ENCODE measurements at places on chromosomes 7 and 10.
A peak's percentile ranks its signal among the peaks of the same experiment; 100 is the strongest.

- no peak for DNase-seq
These were observed 17.3 kb upstream of the ADRB1 start for GRCh38 chr10:114026189-114027040.

GRCh38 chr10:5813091-5813340 is 218 bp downstream of the GDI2 start:
- DNase-seq, result no peak

DNA sequence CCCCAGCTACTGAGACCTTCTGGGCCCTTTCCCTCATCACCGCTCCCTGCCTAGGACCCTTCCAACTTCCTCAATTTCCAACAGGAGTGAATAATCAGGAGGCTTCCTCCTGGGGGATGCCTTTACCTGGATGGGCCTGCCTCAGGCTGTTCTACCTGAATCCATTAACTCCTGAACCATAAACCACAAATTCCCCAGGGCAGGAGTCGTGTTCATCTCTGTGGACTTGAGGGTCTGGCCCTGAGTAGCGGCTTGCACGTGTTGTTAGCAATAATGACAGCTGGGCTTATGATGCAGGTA is 105.1 kb upstream of the GPR26 start:
- no peak for DNase-seq

GRCh38 chr10:116115036-116115641 is 157.9 kb downstream of the GFRA1 start:
- no peak for DNase-seq

DNA sequence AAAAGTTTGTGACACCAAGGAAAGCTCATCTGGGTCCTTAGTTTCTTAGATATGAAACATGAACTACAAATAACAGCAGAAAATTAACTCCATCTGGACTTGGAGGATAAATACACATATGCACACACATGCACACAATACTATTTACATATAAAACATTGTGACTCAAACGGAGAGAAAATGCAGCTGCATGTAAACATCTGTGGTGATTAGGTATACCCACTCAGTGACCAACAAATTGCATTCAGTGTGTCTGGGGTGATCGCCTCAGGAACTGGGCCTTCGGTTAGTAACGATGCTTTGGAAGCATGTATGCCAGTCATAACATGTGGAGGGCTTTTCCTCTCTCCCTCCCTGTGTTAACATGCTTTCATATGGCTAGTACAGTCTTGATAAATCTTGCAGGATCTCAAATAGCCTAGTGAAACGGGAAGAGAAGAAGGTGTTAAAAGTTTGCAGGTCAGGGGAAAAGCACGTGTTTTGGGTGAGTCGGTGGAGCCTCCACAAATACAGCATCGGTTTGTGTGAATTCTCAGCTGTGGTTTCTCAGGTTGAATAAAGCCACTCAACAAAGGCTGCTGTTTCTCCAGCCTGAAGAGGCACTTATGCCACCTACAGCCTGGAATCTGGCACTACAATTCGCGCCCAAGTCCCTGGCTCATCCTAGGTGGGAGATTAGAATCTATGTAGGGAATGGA is 8.7 kb upstream of the GLRX3 start:
- DNase-seq, result peak; percentile 44

DNA sequence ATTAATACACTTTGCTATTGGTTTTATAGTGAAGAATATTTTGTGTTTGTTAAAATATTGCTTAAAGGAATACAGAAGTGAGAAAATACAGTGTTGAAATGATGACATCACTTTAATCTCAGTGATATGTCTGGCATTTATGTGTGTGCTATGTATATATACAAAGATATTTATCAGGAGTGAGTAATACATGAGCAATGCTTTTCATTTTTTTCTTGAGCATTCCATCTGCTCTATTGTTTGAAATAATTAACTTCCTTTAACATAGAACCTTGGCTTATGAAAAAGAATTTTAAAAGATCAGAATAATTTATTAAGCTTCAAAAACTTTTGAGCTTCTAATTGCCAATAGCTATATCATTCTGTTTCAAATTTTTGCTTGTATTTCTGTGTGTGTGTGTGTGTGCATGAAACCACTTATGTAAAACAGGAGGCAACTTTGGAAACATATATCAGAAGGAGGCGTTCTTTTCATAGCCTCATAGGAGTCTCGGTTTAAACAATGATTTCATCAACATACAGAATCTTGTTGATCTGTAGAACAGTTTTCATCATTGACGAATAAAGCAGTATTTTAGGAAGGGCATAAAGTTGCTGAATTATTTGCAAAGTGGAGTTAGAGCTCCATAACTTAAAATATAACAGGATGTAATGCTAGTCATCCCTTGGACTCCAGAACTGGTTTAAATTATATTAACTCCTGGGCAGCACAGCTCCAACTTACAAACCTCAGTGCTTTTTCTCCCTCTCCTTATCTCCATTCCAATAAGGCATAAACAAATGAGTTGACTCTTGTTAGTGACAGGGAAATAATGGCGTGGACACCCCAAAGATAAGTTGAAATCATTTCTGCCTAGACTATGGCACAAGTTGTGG is 228.4 kb upstream of the DGKB start:
- DNase-seq, result no peak

DNA sequence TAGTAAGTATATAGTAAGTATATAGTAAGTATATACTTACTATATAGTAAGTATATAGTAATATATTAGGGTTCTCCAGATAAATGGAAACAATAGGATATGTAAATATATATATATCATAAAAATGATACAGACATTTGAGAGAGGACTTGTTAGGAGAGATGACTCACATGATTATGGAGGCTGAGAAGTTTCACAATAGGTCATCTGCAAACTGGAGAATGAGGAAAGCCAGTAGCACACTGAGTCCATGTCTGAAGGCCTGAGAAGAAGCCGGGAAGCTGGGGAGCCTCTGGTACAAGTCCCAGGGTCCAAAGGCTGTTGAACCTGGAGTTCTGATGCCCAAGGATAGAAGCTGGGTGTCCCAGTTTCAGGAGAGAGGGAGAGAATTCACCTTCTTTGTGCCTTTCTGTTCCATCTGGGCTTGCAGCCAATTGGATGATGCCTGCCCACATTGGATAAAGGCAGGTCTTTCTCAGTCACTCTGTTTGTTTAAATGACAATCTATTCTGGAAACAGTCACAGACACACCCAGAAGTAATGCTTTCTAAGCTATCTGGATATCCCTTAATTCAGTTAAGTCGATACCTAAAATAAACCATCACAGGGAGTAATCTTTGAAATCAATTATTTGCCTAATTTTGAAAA is 205.5 kb upstream of the CDC14C start:
- DNase-seq, result no peak

DNA sequence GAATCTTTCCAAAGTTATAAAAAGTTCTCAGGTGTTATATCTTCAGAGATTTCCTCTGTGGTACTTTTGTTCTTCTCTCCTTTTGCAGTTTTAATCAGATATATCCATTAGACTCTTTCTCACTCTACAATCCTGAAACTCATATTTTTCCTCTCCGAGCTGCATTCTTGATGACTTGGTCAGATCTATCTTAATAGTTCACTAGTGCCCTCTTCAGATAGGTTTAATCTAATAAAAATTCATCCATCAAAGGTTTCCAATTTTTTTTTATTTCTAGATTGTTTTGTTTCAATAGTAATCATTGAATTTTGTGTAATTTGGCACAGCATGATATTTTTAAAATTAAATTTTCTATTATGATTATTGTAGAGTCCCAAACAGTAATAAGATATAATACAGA is 21.8 kb upstream of the DGKB start:
- no peak for DNase-seq

DNA sequence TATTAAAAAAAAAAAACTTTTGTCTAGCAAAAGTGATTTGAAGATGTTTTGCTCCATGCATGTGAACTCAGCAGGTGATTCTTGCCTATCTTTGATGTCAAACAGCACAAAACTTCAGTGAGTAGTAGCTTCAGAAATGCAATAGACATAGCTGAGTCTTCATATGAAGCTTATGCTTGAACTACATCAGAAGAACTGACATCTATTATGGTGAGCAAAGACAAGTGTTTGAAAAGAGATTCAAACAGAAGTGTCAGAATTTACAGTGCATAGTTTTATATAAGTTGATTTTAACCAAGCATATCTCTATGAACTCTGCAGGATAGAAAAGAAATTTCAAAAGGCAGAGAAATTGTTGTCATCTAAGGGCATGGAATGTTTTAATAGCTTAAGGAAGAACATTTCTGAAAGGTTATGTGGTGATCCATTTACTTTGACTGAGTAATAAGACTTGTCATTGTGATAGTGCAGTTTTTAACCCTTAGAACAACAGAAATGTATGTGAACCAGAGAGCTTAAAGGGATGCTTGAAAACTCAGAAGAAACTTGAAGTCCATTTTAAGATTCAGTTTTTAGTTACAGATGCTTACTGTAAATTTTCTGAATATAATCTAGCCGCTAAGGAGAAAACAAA is 351.4 kb downstream of the MDFIC start:
- DNase-seq, result no peak

DNA sequence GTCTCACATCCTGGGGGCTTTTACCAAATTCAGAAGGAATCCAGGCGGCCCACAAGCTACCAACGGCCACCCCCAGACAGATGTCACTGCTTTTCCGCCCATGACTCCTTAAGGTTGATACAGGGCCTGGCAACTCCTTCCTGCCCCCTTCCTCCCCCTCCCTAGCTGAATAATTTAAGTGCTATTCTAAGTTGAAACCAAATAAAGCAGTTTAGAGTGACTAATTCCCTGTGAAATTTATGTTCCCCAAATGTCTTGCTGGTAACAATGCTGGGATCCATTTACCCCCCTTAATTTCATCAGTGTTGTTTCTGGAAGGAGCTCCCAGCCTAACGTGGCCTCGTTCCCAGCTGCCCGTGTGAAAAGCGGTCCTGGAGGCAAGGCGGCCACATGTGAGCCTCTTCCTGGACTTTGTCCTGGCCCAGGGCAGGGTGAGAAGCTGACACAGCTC is 109.6 kb downstream of the TMEM130 start:
- no peak for DNase-seq

- DNase-seq, result no peak
These were observed 55.9 kb upstream of the PIP4K2A start for GRCh38 chr10:22770270-22770669.

DNA sequence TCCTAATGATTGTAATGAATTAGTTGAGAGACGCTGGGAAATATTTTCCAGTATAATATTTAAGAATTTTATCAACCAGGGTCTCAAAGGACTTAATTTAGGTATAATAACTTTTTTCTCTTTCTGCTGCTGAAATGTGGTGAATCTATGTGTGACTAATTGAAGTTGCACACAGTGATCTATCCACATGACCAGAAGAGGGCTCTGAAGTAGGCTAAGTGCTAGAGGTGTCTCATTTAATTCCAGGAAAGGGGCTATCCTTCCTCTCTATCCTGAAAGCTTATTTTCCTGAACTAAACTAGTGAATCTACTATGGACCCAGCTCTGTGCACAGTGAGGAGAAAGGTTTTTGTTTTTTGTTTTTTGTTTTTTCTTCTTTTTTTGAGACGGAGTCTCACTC is 294.4 kb upstream of the MYO3A start:
- DNase-seq, result no peak

DNA sequence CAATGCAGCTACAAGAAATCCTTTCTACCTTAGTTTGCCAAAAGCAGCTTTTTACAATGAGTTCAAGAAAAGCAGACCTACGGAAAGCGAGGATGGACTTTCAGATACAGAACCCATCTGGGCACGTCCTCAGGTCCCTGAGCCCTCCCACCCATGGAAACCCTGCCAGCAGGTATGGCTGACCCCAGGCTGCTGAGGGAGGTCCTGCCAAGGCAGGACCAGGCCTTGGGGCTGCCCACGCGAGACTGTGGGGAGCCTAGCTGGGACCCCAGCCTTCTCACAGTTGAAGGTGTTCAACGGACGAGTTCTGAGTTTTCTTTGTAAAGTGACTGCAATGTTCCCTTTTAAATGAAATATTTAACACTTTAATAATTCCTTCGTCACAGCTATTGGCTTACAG is 245.0 kb downstream of the MGMT start:
- no peak for DNase-seq

DNA sequence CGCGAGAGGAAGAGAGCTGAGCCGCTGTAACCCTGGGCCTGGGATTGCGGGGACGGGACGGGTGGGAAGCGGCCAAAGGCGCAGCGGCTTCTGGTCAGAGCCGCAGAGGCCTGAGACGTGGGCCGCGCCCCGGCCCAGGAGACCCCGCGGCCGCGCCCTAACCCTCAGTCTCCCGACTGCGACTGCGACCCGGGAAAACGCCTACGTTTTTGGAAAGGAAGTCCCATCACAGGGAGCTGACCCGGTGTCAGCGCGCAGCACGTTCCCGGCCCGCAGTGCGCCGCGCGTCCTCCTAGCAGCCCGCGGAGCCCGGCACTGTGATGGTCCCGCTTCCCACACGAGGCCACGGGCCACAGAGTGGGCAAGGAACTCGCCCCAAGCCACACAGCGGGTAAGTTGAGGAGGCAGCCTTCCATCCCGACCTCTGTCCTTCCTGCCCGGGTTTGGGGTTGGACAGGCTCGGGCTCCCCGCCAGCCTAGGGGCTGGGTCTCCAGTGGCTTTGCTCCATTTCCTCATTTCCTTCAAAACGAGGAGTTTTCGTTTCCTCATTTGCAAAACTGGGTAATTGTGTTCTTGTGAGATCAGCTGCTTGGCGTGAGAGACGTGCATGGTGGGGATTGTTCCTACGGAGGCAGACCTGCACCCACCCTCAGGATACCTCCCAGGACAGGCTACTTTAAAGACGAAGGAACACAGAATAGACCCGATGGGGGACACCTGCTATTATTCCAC is 1.2 kb downstream of the GPNMB start:
- DNase-seq, result no peak

- DNase-seq, result no peak
These were observed 101.2 kb downstream of the GRB10 start for GRCh38 chr7:50681432-50682045.

DNA sequence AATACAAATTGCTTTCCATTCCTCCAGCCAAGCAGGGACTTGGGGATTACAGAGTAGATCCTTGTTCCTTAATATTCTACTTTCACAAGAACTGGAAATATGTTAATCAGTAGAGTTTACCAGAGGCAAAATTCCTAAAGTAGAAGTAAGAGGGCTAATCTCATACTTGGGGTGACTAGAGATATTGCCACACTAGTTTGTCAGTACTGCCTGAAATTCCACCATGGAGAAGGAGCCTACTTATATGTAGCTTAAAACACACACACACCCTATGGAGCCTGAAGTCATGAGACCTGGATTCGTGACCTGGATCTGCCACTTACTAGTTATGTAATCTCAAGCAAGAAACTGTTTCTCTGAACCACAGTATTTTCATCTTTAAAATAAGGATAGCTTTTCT is 33.9 kb downstream of the STRIP2 start:
- DNase-seq, result no peak

DNA sequence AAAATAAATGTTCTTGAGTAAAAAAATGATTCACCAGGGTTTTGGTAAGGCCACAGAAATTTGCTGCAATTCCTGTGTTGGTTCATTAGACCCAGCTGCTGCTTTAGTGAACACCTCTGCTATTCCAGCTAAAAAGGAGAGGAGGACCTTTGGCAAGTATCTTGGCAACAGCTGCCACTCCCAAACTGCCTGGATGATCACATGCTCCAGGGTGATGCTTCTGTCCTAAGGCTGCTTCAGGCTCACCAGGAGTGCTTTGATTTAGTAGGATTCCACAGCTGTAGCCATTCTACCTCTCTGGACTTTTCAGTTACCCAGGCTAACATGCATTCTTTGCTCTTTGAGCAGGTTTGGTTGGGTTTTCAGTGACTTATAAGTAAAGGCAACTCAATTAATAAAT is 82.6 kb upstream of the NPVF start:
- DNase-seq, result no peak

All from central memory CD4-positive, alpha-beta T cell (primary cell).